ENCODE measurements at places on chromosomes 11 and 22.

- DNase-seq, result no peak
Observed at GRCh38 chr11:29310725-29311342, 706.0 kb downstream of the KCNA4 start.

DNA sequence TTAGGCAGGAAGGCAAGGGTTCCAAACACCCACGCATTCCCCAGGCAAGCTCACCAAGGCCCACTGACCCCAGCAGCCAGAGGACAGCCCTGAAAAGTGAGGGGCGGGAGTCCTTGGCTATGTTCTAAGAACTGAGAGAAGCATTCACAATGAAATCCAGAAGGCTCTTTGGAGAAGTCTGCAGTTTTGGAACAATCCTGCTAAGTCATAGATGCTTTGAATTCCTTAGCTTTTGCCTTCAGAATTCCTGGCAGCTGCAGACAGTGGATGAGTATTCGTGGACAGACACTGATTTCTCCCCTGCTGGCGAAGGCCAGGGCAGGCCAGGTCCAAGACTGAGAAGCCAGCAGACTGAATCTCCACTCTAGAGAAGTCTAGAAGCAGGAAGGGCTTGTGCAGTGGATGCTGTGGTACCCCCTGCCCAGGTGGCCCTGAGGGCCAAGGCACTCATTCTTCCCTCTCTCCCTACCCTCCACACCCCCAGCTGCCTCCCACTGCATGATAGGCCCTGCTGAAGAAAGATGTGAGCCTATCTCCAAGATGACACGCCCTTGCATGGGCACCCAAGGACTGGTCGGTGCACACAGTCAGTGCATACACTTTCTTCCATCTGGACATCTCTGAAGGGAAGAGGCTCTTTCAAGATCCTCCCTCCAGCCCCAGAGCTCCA lies 133.2 kb upstream of the TEAD1 start:
- no peak for DNase-seq

GRCh38 chr11:3222003-3222855 lies 3.6 kb upstream of the MRGPRG start:
- DNase-seq, result no peak

DNA sequence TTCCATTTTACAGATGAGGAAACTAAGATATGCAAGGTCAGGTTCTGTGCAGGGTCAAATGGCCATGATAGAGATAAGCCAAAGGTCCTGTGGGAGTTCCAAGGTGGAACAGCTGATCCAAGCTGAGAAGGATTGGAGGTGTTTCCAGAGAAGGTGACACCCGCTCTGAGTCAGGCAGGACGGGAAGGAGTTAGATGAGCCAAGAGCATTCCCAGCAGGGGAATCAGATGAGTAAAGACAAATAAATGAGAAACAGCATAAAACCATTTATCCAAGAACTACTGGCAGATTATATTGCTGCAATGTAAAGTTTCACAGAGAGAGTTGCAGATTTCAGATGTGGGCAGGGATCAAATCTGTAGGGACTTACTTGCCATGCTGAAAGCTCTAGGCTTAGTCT lies 18.9 kb upstream of the HEPHL1 start:
- DNase-seq, result no peak

GRCh38 chr11:121535129-121535796 lies 82.5 kb upstream of the SORL1-AS1 start:
- no peak for DNase-seq

- no peak for DNase-seq
Observed at GRCh38 chr22:43232445-43232844, 45.5 kb upstream of the TTLL12 start.
